ENCODE measurements at places on chromosomes 5 and 9. TPM values are rescaled to one million over a fixed set of nuclear protein-coding genes. Genes with fewer than 3 reads are reported as not detected.

DNA sequence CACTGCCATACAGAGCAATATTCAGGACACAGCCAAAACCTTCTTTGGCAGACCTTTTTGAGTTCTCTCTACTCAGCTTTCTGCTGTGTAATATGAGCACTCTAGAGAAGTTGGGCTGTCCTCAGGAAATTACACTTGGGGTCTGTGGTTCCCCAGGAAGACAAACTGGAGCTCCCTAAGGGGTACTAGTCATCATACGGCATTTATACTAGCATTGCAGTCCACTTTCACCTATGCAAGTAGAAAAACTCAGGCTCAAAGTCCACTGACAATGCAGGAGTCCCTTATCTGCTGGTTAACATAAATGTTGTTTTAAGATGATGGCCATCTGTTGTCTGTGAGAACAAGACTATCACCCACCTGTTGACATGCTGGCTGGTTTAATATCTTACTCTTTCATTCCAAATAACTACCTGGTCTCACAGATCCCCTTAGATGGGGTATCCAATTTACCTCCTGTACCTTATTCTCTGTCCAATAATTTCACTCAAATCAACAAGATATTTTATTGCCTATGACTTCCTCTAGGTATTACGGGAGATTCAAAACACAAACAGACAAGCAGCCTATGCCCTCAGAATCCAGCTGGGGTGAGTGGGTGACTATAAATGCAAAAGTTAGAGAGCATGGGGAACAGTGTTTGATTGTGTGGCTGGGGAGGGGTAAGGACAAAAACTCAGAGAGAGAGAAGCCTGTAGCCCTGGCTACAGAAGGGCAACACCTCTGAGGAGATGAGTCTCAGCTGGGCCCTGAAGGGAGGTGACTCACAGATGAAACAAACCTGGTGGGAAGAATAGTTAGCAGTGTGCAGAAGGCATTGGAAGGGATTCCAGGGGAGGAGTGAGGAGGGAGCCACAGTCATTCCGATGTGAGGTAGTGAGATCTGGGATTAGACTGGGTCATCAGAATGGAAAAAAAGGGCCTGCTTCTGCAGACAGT, 10.2 kb downstream of the DOCK8 start:
- no peak for DNase-seq

The SPINK4 gene
- total RNA-seq: not detected

DNA sequence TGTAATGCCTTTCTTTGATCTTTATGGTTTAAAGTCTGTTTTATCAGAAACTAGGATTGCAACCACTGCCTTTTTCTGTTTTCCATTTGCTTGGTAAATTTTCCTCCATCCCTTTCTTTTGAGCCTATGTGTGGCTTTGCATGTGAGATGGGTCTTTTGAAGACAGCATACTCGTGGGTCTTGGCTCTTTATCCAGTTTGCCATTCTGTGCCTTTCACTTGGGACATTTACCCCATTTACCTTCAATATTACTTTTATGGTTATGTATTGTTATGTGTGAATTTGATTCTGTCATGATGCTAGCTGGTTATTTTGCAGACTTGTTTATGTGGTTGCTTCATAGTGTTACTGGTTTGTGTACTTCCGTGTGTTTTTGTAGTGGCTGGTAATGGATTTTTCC, 59.2 kb downstream of the YTHDC2 start:
- DNase-seq: no peak

DNA sequence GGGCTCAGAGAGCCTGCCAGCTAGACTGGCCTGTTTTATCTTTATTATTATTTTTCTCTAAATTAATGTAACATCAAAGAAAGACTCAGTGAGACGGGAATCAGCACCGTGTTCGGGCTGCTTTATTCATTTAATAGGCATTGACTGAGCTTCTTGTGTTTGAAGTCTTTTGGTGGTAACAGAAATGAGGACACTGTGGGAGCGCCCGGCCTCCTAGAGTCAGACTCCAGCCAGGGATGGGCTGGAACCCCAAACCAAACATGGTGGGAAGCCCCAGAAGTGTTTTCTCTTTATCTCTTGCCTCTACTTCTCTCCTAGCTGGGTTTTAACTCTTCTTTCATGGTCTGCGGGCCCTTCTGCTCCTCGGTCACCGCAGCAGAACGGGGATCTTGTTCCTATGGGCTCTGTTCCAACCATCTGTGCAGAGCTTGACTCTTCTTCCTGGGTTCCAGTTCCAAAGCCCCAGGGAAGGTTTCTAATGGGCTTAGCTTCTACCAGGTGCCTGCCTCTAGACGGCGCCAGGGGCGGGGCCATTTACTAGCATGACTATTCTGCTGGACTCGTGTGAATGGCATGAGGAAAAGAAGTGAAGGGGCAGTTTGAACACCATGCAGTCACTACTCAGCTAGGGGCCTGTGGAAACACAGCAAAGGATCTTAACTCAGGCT, 123.8 kb downstream of the FGF18 start:
- no peak for DNase-seq

The POU5F2 gene
- 0.46 TPM for total RNA-seq

The ZNF300 gene
- total RNA-seq: 1.2 TPM

- no peak for DNase-seq
Measured at GRCh38 chr5:148145916-148146315, 22.4 kb upstream of the SPINK14 start.

- DNase-seq: no peak
Measured at GRCh38 chr5:56108246-56108645, 113.5 kb upstream of the IL6ST start.

The SLC34A3 gene
- not detected for total RNA-seq

- no peak for DNase-seq
Measured at GRCh38 chr5:167827766-167828165, 463.7 kb upstream of the WWC1 start.

The CDH9 gene
- not detected for total RNA-seq

GRCh38 chr5:143197260-143197656, 206.2 kb downstream of the NR3C1 start:
- no peak for DNase-seq

DNA sequence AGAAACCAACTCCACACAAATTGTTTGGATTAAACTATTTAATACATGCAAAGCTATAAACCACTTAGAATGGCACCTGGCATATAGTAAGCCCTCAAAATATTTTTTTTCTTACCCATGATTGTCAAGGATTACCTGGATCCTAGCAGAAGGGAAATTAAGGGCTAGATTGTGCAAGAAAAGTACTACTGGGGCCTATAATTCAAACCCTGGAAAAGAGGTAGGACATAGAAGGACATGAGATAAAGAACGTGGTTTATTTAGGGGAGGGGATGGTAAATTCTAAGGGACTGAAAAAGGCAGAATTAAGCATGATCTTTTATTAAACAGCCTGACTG, 14.9 kb upstream of the ARL15 start:
- no peak for DNase-seq

All from heart right ventricle (tissue), 16 donors.